ENCODE measurements at places on chromosomes 1 and 21. TPM values are rescaled to one million over a fixed set of nuclear protein-coding genes. Genes with fewer than 3 reads are reported as not detected.

Gene TMIGD3
- total RNA-seq: 1.3 TPM

Gene RABIF
- total RNA-seq: 15.3 TPM

Gene KIAA0040
- 1.3 TPM for total RNA-seq

Gene TNFRSF4
- not detected for total RNA-seq

Gene NBPF20
- total RNA-seq: 10.6 TPM

Gene SPATA21
- total RNA-seq: 0.31 TPM

Gene BARHL2
- total RNA-seq: not detected

Gene MECR
- 27.2 TPM for total RNA-seq

Gene SLAMF7
- total RNA-seq: not detected

Gene ABCG1
- total RNA-seq: 27.5 TPM

Gene MIXL1
- total RNA-seq: not detected

Gene S100A3
- total RNA-seq: not detected

Gene CELA2A
- total RNA-seq: not detected

Gene RHD
- total RNA-seq: not detected

Gene KDF1
- total RNA-seq: not detected

Gene NTNG1
- 14.4 TPM for total RNA-seq

Gene FCRL4
- total RNA-seq: not detected

Gene ICOSLG
- total RNA-seq: 0.31 TPM

Gene TAF1A
- total RNA-seq: 33.2 TPM
